ENCODE measurements at places on chromosomes 4 and X.

DNA sequence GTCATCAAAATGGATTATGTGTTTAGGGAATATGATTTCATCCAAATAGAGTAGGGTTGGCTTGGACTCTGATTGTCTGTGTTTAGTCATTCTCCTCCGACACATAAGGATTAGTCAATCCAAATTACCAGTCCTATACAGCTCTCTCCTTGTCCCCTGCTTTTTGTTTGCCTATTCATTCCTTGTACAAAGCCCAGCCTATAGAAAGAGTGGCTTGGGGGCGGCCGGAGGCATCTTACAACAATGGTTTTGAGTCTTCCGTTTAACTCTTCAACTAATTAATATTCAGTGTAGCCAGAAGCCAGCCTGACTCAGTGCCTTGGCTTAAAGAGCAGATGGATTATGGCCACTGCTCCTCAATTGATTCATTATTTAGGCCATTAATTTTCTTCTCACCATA, 796.6 kb upstream of the POU3F4 start:
- H3K27ac ChIP-seq: no peak overlapping the region
- no peak overlapping the region for H3K4me3 ChIP-seq
- no peak for DNase-seq
- no peaks in the 10 kb centered on the region for H3K27me3 ChIP-seq
- H3K4me1 ChIP-seq: no peaks in the 10 kb centered on the region

- no peak overlapping the region for H3K27ac ChIP-seq
- no peak for DNase-seq
- H3K4me3 ChIP-seq: no peak overlapping the region
- peaks cover 15% of the 10 kb centered on the region for H3K4me1 ChIP-seq
- peaks cover 2% of the 10 kb centered on the region for H3K36me3 ChIP-seq
These were observed 13.5 kb downstream of the AFF1 start for GRCh38 chr4:86948276-86948675.

- DNase-seq: no peak
- H3K4me1 ChIP-seq: no peaks in the 10 kb centered on the region
- H3K36me3 ChIP-seq: no peaks in the 10 kb centered on the region
- H3K27me3 ChIP-seq: no peaks in the 10 kb centered on the region
- no peak overlapping the region for H3K27ac ChIP-seq
- H3K4me3 ChIP-seq: no peak overlapping the region
These were observed 156.6 kb upstream of the CASK start for GRCh38 chrX:42079968-42080367.

DNA sequence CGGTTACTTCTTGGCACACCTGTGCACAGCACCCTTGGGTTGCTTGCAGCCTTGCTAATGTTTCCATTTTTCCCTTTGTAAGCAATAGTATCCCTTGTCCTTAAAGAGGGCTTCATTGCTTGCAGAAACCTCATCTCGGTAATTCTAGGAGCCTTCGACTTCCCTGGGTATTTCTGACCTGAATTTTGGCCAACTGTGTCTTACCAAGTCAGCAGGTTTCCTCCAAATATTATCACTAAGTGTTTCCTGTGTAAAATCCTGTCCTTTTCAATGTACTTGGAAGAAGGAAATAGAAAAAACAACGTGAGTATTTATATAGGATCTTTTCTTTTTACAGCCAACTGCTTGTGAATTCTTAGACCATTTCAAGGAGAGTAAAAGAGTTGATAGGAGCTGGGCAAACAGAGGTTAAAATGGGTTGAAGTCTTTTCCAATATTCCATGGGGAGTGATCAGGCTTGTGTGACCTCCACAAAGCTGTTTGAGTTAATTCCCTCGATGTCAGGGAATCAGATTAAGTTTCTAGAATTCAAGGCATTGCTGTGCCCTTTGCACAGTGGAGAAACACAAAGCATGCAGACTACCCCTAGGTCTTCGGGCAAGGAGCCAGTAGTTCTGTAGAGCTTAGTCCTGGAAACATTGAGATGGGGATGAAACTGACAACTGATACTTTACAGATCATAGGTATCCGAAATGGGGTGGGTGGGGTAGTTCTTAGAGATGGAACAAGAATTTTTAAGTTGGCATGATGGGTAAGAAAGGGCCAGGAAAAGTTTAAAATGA, 209.9 kb downstream of the CPE start:
- no peaks in the 10 kb centered on the region for H3K27me3 ChIP-seq
- H3K27ac ChIP-seq: no peak overlapping the region
- no peaks in the 10 kb centered on the region for H3K4me1 ChIP-seq
- no peak for DNase-seq

GRCh38 chrX:110049096-110049495, 46.2 kb downstream of the TMEM164 start:
- DNase-seq: no peak
- H3K27ac ChIP-seq: no peak overlapping the region
- no peaks in the 10 kb centered on the region for H3K27me3 ChIP-seq
- no peaks in the 10 kb centered on the region for H3K36me3 ChIP-seq

DNA sequence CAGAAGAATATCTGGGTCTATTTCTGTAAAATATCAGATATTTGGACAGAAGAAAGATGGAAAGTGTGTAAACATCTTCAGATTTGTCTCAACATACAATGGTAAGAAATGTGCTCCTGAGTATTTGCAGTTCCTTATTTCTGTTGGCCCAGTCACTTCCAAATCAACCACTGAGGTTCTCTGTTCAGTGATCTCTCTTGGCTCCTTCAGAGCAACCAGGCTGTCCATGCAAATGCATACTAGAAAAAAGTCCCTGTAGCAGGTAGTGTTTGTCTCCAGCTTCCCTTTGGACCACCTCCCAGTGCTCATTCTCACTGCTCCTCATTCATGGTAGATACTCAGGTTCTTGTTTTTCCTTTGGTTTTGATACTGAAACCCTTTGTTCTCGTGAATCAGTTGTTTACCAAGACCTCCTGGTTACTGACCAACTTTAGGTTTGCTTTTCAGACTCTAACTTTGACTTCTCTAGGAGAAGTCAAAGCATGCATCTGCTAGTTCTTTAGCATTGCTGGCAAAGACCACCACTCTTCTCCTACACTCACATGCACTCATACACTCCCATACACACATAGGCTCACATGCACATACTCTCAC, 28.8 kb downstream of the ASIC5 start:
- H3K36me3 ChIP-seq: no peaks in the 10 kb centered on the region
- H3K4me3 ChIP-seq: no peak overlapping the region
- H3K27ac ChIP-seq: no peak overlapping the region
- no peak for DNase-seq
- no peaks in the 10 kb centered on the region for H3K27me3 ChIP-seq

GRCh38 chrX:132041015-132041414, 17.9 kb downstream of the STK26 start:
- DNase-seq: no peak
- H3K36me3 ChIP-seq: no peaks in the 10 kb centered on the region
- no peak overlapping the region for H3K4me3 ChIP-seq
- peaks cover 5% of the 10 kb centered on the region for H3K4me1 ChIP-seq
- H3K27me3 ChIP-seq: no peaks in the 10 kb centered on the region

DNA sequence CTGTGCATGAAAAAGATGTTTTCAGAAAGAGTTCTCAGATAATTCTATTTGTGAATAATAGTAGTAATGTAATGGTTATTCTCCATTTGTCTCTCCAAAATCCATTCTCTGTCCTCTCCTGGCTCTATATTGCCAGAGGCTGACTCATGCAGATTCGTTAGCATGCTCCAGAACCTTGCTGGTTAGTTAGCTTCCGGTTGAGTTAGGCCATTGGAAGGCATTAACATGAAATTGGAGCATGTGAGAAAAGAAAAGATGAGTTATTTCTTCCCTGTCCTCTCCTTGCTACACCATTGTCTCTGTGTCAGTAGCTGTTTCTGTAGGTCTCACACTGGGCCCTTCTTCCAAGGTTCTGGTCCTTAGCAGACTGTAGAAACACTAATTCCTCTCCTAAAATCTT, 23.5 kb upstream of the PRDM8 start:
- H3K36me3 ChIP-seq: no peaks in the 10 kb centered on the region
- peaks cover 41% of the 10 kb centered on the region for H3K4me1 ChIP-seq
- DNase-seq: no peak
- peak overlapping the region; percentile 84 for H3K27ac ChIP-seq
- no peak overlapping the region for H3K4me3 ChIP-seq
- no peaks in the 10 kb centered on the region for H3K27me3 ChIP-seq

- H3K27ac ChIP-seq: no peak overlapping the region
- H3K4me1 ChIP-seq: no peaks in the 10 kb centered on the region
- H3K4me3 ChIP-seq: no peak overlapping the region
- DNase-seq: no peak
These were observed 80.8 kb downstream of the APBB2 start for GRCh38 chr4:41133454-41134018.

GRCh38 chr4:68167706-68168105, 38.0 kb upstream of the TMPRSS11F start:
- no peak for DNase-seq
- H3K4me3 ChIP-seq: no peak overlapping the region
- H3K36me3 ChIP-seq: no peaks in the 10 kb centered on the region
- H3K4me1 ChIP-seq: no peaks in the 10 kb centered on the region
- H3K27me3 ChIP-seq: no peaks in the 10 kb centered on the region

DNA sequence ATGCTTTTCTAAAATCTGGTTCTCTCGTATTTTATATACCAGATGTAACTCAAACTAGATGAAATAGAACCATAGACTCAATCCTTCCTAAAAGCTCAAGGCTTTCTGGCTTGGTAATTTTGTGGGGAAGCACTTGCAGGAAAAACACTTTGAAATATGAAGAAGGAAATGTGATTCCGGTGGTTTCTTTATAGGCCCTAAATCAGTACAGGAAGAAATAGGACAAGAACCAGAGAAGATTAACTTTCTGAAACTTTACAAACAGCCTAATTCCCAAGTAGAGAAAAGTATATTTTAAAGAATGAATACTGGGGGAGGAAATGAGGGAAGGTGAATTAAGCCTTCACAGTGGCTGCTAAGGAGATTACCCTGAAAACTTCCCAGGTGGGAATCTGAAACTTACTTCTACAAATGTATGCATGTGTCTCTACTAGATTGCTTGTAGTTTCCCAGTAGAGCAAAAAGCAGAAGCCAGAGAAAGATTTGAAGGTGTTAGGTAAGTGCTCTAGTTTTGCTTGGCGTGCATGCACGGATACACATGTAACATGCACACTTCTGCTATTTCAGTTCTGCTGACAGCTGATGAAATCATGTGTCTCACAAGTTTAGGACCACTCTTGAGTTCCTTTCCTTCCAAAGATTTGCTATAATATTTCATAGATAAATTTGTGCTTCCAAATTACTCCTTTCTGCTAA, 92.1 kb downstream of the AFF1 start:
- H3K27ac ChIP-seq: peak overlapping the region; percentile 48
- DNase-seq: peak; percentile 82
- H3K36me3 ChIP-seq: no peaks in the 10 kb centered on the region
- H3K27me3 ChIP-seq: no peaks in the 10 kb centered on the region

- no peak for DNase-seq
- H3K4me1 ChIP-seq: no peaks in the 10 kb centered on the region
- no peaks in the 10 kb centered on the region for H3K27me3 ChIP-seq
- no peaks in the 10 kb centered on the region for H3K36me3 ChIP-seq
- no peak overlapping the region for H3K27ac ChIP-seq
These were observed 315.4 kb upstream of the IGFBP7 start for GRCh38 chr4:57425610-57426009.

DNA sequence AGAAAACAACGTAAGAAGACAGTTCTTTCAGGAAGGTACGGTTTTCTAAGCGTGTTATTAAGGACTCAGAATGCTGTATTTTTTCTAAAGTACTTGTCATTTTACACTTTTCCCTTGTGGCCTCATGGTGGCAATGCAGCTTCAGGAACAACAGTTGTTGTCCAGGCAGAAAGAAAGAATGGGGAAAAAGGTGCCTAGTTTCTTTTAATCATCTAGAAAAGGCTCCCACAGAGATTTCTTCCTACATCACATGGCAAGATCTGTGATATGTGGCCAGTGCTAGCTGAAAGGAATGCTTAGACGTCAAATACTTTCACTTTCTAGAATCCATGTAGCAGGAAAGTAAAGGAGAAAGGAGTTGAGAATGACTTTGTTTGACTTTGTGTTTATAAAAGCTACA, 49.0 kb upstream of the TRAM1L1 start:
- no peak overlapping the region for H3K4me3 ChIP-seq
- H3K4me1 ChIP-seq: no peaks in the 10 kb centered on the region
- H3K27ac ChIP-seq: no peak overlapping the region
- no peak for DNase-seq

- no peak overlapping the region for H3K4me3 ChIP-seq
- H3K36me3 ChIP-seq: no peaks in the 10 kb centered on the region
These were observed 571.1 kb downstream of the PCDH7 start for GRCh38 chr4:31291238-31291637.

GRCh38 chrX:135521405-135522131, 1.1 kb downstream of the INTS6L start:
- H3K27ac ChIP-seq: peak overlapping the region; percentile 81
- H3K4me3 ChIP-seq: peak overlapping the region; percentile 86
- peak; percentile 89 for DNase-seq
- no peaks in the 10 kb centered on the region for H3K27me3 ChIP-seq
- H3K4me1 ChIP-seq: peaks cover 14% of the 10 kb centered on the region

All from B cell (primary cell).